ENCODE measurements at places on chromosomes 5 and 9. TPM values are rescaled to one million over a fixed set of nuclear protein-coding genes. Genes with fewer than 3 reads are reported as not detected.

- H3K27ac ChIP-seq = no peak overlapping the region
- no peaks in the 10 kb centered on the region for H3K4me1 ChIP-seq
- no peaks in the 10 kb centered on the region for H3K36me3 ChIP-seq
Observed at GRCh38 chr9:37329576-37329975, 92.9 kb upstream of the GRHPR start.

DNA sequence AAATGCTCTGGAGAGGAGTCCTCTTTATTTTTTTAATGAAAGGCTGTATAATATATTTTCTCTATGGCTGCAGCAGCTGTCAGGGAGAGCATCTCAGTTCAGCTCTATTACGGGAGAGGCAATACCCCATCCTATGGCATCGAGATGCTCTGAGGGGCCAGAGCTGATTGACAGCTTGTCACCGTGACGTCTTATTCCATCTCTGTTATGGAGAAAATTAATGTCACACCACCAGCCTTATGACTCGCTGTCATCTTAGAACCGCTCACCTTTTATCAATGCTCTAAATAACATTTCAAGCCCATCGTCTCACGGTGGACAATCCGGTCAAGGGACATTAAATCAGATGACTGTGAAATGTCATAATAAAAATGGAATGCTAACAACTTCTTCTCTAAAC is 273.5 kb downstream of the SLF1 start:
- H3K4me1 ChIP-seq = no peaks in the 10 kb centered on the region
- no peak overlapping the region for H3K27ac ChIP-seq
- no peak for DNase-seq
- H3K27me3 ChIP-seq = no peaks in the 10 kb centered on the region
- no peaks in the 10 kb centered on the region for H3K36me3 ChIP-seq

DNA sequence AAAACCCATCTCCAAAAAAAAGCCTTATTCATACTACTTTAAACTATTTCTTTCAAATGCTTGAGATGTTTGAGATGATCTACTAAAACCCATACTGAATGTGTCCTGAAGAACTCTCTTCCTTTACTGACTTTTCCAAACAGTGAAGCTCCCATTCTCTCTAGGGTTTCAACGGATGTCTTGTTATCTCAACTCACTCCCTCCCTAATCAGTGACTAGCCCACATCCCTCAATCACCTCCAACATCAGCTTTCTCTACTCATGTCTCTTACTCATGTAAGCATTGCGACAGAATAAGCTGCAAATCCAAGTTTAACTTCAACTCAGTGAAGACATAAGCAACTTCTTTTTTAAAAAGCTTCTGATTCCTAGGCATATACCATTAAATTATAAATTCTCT is 42.1 kb downstream of the WDR41 start:
- no peak for DNase-seq
- no peak overlapping the region for H3K4me3 ChIP-seq
- no peaks in the 10 kb centered on the region for H3K4me1 ChIP-seq
- no peak overlapping the region for H3K27ac ChIP-seq

GRCh38 chr9:79952401-79952800 is 380.6 kb downstream of the TLE4 start:
- no peak overlapping the region for H3K27ac ChIP-seq
- H3K36me3 ChIP-seq = no peaks in the 10 kb centered on the region
- no peaks in the 10 kb centered on the region for H3K4me1 ChIP-seq
- H3K27me3 ChIP-seq = no peaks in the 10 kb centered on the region

DNA sequence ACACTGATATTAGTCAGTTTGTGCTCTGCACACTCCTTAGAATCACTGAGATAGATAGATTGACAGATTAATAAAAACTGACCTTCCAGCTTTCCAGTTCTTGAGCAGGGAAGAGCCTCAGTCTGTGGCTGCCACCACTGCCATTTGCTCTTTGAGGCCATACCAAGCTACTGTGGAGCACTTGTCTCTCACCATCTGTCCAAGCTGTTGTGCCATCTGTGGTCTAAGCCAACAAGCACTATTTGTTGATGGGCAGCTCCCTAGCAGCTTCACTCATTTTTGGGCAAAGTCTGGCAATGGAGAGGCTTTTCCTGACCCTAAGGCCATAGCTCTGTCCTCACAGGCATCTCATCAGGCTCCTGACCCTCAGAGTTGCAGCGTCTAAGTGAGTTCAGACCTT is 30.4 kb downstream of the HTR1A start:
- H3K4me1 ChIP-seq = no peaks in the 10 kb centered on the region
- no peaks in the 10 kb centered on the region for H3K36me3 ChIP-seq
- no peak overlapping the region for H3K27ac ChIP-seq
- no peak overlapping the region for H3K4me3 ChIP-seq
- H3K27me3 ChIP-seq = no peaks in the 10 kb centered on the region

Gene HAPLN1
- 0.07 TPM for total RNA-seq

Gene FOXD4
- total RNA-seq = not detected

- no peak overlapping the region for H3K4me3 ChIP-seq
- no peak overlapping the region for H3K27ac ChIP-seq
- no peak for DNase-seq
- H3K36me3 ChIP-seq = peaks cover 71% of the 10 kb centered on the region
- H3K4me1 ChIP-seq = peaks cover 2% of the 10 kb centered on the region
Observed at GRCh38 chr5:179830818-179831468, 10.2 kb downstream of the SQSTM1 start.

DNA sequence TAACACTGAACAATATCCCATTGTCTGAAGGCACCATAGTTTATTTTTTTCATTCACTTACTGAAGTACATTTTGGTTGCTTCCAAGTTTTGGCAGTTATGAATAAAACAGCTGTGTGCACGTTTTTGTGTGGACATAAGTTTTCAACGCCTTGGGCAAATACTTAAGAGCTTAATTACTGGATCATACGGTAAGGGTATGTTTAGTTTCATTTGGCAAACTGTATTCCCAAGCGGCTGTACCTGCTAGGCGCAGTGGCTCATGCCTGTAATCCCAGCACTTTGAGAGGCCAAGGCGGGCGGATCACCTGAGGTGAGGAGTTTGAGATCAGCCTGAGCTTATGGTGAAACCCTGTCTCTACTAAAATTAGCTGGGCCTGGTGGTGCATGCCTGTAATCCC is 63.7 kb upstream of the FAM120A start:
- no peaks in the 10 kb centered on the region for H3K36me3 ChIP-seq
- H3K27me3 ChIP-seq = no peaks in the 10 kb centered on the region
- no peak overlapping the region for H3K27ac ChIP-seq
- H3K4me1 ChIP-seq = no peaks in the 10 kb centered on the region
- no peak for DNase-seq

Gene WDR55
- total RNA-seq = 20.0 TPM

Gene SLIT3
- 3.4 TPM for total RNA-seq

DNA sequence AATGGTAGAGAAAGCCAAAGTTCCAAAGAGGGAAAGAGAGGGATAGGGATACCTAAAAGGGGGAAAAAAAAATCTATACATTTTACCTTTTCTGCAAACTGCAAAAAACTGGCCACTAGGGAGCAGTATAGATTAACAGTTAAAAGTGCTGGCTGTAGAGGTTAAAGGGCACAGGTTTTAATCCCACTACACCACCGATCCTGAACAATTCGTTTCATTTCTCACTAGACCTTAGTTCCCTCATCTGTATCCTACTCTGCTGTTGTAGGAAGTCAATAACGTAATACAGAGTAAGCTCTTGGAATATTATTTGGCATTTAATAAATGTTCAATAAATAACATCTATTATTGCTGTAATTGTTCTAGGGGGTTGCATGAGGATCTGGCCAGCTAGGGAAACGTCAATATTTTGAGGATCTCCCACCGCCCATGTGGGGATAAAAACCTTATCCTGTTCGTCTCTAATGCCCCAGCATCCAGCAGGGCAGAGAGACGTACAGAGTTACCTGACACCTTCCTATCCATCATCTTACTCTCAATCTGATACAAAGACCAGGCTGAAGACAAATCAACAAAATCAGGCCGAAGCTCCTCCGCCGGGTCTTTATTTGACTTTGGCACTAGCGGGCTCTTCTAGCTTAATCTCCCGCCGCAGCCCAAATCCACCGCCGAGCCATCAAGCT is 757 bp downstream of the CDC26 start:
- peak overlapping the region; percentile 77 for H3K27ac ChIP-seq
- DNase-seq = no peak
- H3K4me1 ChIP-seq = no peaks in the 10 kb centered on the region
- peaks cover 60% of the 10 kb centered on the region for H3K36me3 ChIP-seq

DNA sequence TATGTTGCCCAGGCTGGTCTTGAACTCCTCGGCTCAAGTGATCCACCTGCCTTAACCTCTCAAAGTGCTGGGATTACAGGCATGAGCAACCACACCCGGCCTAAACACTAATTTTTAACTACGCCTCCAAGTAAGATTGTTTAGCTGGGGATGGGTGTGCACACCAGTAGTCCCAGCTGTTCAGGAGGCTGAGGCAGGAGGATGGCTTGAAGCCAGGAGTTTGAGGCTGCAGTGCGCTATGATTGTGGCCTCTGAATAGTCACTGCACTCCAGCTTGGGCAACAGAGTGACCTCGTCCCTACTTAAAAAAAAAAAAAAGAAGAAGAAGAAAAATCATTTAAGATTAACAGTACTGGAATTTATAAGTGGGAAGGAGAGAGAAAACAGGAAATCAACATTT is 90.8 kb upstream of the NR5A1 start:
- H3K4me3 ChIP-seq = no peak overlapping the region
- H3K27me3 ChIP-seq = no peaks in the 10 kb centered on the region
- peaks cover 29% of the 10 kb centered on the region for H3K4me1 ChIP-seq
- no peak for DNase-seq
- H3K27ac ChIP-seq = no peak overlapping the region

Gene UBAC1
- total RNA-seq = 48.4 TPM

DNA sequence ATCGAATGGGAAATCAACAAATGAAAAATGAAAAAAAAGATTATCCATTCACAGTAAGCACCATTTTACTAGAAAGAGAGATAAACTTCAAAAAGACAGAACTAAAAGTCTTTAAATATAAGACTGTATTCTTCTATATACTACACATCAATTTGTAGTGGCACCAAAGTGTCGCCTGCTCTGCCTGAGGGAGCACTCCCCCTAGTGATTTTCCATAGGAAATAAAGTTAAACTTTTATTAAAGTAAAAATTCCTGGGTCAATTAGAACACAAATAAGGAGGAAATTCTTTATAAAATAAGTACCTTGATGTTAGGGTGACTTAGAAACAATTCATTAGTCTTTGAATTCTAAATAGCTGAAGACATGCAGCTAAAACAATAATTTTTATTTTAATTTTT is 9.7 kb downstream of the RAD1 start:
- peaks cover 48% of the 10 kb centered on the region for H3K36me3 ChIP-seq
- H3K4me3 ChIP-seq = no peak overlapping the region
- no peaks in the 10 kb centered on the region for H3K4me1 ChIP-seq
- H3K27me3 ChIP-seq = no peaks in the 10 kb centered on the region
- no peak overlapping the region for H3K27ac ChIP-seq
- no peak for DNase-seq

All from endodermal cell (in vitro differentiated cells).